Neural progenitor cell (in vitro differentiated cells): ENCODE measurements at places on chromosomes 7 and 10. TPM values are rescaled to one million over a fixed set of nuclear protein-coding genes. Genes with fewer than 3 reads are reported as not detected.
A peak's percentile ranks its signal among the peaks of the same experiment; 100 is the strongest.

DNA sequence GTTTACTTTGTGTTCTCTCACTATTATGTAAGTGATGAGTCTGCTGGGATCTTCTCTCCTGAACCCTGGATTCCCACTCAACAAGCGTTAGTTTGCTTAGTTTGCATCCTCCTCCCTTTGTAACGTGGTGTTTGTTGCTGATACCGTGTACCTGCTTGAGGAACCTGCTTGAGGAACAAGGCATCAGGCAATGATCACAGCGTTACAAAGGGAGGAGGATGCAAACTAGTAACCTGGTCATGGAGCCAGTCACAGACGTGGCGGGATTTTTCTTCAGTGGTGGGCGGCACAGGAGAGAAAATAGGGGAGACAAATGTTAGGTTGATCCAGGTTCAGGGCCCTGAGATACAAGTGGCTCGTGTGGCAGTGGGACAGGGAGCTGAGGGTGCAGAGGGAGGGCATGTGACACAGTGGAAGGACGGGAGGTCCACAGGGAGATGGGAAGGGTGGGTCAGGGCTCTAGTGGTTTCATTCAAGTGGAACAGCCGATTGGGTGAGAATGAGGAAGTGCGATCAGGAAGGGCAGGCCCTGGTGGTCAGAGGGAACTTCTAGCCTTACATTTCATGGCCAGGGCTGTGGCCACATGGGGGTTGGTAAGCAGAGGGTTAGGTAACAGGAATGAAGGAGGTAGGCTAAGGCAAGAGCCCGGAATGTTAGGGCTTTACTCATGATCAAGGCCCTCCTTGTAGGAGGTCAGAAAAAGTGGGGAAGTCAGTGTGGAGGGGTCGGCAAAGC is 38.0 kb downstream of the SNX10 start:
- DNase-seq, result no peak
- H3K36me3 ChIP-seq, result no peaks in the 10 kb centered on the region
- no peak overlapping the region for H3K27ac ChIP-seq
- no peak overlapping the region for H3K4me3 ChIP-seq

DNA sequence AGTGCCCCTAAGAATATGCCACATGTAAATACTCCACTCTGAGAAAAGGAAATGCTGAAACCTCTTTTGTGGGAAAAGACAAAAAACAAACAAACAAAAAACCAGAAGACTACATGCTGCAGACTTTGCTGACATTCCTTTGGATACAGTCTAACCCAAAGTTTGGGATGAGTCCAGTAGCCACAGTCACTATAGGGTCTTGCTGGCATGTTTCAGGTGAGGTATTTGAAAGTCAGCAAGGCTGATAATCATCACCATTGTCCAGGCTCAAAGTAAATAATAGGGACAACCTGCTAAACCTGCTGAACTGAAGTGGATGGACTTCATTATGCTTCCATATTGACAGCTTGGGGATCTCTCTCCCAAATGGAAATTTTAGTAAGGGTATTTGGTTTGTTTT is 1087.0 kb upstream of the LRRTM3 start:
- no peaks in the 10 kb centered on the region for H3K4me1 ChIP-seq
- no peak overlapping the region for H3K4me3 ChIP-seq
- H3K27me3 ChIP-seq, result no peaks in the 10 kb centered on the region

- H3K27ac ChIP-seq, result peak overlapping the region; percentile 36
- H3K4me1 ChIP-seq, result peaks cover 13% of the 10 kb centered on the region
- DNase-seq, result peak; percentile 68
- no peaks in the 10 kb centered on the region for H3K27me3 ChIP-seq
- H3K36me3 ChIP-seq, result no peaks in the 10 kb centered on the region
- H3K4me3 ChIP-seq, result no peak overlapping the region
Measured at GRCh38 chr7:24656608-24657007, 83.4 kb downstream of the PALS2 start.

GRCh38 chr7:25429731-25430130 is 201.4 kb upstream of the NPVF start:
- no peak overlapping the region for H3K27ac ChIP-seq
- no peak for DNase-seq
- H3K36me3 ChIP-seq, result no peaks in the 10 kb centered on the region
- H3K4me3 ChIP-seq, result no peak overlapping the region
- no peaks in the 10 kb centered on the region for H3K27me3 ChIP-seq

SLC18A2 gene
- total RNA-seq, result 0.88 and 1.6 TPM in 2 replicates

GIMAP1 gene
- total RNA-seq, result not detected in 2 replicates

NPFFR1 gene
- 0.06 TPM in 1 of 2 replicates, not detected in the other for total RNA-seq

SEMA3E gene
- 2.0 and 5.5 TPM in 2 replicates for total RNA-seq

- no peaks in the 10 kb centered on the region for H3K36me3 ChIP-seq
- no peak overlapping the region for H3K27ac ChIP-seq
- H3K4me1 ChIP-seq, result peaks cover 32% of the 10 kb centered on the region
- peak overlapping the region; percentile 66 for H3K4me3 ChIP-seq
Measured at GRCh38 chr10:81875467-81876252, 666 bp downstream of the NRG3 start.

NFE2L3 gene
- total RNA-seq, result 6.2 and 6.9 TPM in 2 replicates

OR2A12 gene
- total RNA-seq, result not detected in 2 replicates

BRI3 gene
- total RNA-seq, result 22.2 and 26.4 TPM in 2 replicates

DNA sequence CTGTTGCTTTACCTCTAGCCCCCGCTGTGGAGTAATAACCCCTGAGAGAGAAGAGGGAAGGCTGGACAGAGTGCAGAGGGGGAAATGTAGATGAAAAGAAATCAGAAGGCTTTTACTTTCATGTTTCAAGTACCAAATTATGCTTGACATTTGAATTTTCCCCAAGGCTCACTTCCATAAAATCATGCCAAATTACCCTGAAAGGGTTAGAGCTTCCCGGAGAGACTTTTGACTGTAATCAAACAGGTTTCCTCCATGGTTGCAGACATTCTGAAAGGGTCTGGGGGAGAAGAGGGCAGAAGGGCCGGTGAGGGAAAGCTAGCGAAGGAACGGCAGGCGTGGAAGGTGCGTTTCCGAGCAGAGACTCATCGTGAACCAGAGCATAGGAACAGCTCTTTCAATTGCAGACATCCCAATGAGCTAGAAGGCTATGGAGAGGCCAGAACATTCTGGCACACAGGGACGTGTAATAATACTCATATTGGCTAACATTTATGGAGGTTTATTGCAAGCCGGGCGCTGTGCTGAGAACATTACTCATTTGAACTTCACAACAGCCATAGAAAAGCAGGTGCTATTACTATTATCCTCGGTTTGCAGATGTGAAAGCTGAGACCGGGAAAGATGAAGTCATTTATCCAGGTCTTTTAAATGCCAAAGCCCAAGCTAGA is 620.8 kb upstream of the AUTS2 start:
- H3K27me3 ChIP-seq, result no peaks in the 10 kb centered on the region
- H3K27ac ChIP-seq, result no peak overlapping the region
- no peak for DNase-seq
- H3K4me1 ChIP-seq, result peaks cover 13% of the 10 kb centered on the region
- H3K4me3 ChIP-seq, result no peak overlapping the region

DNA sequence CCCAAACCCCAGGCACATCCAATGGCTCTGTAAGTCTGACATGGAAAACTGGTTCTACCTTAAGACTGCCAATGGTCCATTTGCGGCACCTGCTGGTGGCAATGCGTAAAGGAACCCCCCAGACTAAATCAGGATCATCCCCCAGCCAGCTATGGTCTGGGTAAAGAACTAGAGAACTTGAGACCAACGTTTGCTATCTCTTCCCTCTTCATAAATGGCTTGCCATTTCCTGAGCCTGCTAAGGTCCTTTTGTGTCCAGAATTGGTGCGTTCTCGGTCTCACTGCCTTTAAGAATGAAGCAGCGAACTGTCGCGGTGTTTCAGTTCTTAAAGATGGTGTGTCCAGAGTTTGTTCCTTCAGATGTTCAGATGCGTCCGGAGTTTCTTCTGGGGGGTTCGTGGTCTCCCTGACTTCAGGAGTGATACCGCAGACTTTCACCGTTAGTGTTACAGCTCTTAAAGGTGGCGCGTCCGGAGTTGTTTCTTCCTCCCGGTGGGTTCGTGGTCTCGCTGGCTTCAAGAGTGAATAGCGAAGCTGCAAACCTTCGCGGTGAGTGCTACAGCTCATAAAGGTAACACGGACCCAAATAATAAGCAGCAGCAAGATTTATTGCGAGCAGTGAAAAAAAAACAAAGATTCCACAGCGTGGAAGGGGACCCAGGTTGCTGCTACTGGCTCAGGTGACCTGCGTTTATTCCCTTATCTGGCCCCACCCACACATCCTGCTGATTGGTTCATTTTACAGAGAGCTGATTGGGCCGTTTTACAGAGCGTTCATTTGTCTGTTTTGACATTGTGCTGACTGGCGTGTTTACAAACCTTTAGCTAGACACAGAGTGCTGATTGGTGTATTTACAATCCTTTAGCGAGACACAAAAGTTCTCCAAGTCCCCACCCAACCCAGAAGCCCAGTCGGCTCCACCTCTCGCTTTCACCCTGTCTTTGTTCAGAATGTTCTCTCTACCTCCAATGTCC is 95.4 kb downstream of the ELMO1 start:
- no peak overlapping the region for H3K4me3 ChIP-seq
- peaks cover 21% of the 10 kb centered on the region for H3K4me1 ChIP-seq
- H3K27me3 ChIP-seq, result no peaks in the 10 kb centered on the region
- H3K27ac ChIP-seq, result no peak overlapping the region
- H3K36me3 ChIP-seq, result no peaks in the 10 kb centered on the region

TEX47 gene
- not detected in 2 replicates for total RNA-seq

DNA sequence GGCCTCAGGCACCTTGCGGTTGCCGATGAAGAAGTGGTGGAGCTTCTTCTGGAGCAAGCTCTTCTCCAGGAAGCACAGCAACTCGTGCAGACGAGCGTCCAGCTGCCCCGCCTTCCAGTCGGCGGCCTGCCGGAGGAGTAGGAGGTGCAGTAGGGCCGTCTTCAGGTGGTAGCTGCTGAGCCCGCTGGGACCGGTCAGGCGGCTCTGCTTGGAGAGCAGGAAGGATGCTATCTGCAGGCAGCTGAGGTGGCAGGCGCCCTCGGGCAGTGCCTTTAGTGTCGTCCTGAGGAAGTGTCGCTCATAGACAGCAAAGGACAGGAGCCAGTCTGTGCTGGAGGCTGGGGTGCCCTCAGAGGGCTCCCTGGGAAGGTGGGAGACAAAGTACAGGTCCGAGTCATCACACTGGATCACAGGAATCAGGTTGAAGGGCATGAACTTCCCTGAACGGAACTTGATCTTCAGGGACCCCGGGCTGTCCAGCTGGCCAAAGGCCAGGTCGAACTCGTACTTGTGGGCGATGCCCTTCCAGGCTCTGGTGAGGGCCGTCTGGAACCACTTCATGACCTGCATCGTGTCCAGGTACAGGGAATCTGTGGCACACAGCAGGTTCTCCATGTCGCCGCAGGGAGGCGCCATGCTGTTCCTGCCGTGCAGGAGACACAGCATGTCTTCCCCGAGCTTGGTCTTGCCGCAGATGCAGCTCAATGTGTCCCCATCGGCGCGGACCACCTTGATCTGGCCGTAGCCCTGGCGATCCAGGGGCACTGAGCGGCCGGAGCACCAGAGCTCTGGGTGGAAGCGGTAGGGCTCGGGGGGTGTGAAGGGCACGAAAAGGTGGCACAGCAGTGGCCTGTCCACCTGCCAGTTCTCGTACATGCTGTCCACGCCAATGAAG is 23.4 kb downstream of the ITPRIP start:
- no peaks in the 10 kb centered on the region for H3K36me3 ChIP-seq
- no peak overlapping the region for H3K27ac ChIP-seq
- no peak overlapping the region for H3K4me3 ChIP-seq
- peaks cover 18% of the 10 kb centered on the region for H3K4me1 ChIP-seq
- DNase-seq, result no peak

STEAP4 gene
- not detected in 2 replicates for total RNA-seq

- no peaks in the 10 kb centered on the region for H3K27me3 ChIP-seq
- no peak overlapping the region for H3K27ac ChIP-seq
- no peak overlapping the region for H3K4me3 ChIP-seq
- no peak for DNase-seq
Measured at GRCh38 chr10:33376476-33376875, 42.0 kb upstream of the NRP1 start.

DNA sequence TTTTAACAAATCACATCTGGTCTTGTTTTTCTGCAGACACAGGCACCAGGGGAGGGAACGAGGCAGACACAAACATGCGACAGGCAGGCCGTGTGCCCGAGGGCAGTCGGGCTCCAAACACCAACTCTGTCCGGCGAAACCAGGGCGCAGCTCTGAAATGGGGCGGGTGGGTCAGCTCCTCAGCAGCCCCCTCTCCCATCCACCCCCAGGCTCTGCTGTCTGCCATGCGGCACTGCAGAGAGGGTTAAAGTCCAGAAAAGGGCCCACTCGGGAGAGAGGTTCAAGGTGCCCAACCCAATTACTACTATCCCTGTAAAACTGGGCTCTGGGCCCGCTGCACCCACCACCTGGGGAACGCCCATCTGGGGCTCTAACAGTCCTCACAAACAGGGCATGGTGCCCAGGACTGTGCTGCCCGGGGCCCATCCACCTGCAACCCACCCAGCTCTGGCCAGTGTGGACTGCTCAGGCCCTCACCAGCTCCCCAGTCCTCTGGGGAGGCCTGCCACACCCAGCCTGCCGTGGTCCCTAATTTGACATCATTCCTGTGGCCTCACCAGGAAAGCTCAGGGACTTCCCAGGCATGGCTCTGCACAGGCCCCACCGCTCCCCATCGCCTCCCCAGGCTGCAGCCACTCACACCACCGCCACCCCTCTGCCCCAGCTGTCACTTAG is 18.7 kb downstream of the YKT6 start:
- no peak overlapping the region for H3K27ac ChIP-seq
- H3K4me3 ChIP-seq, result no peak overlapping the region
- no peak for DNase-seq
- no peaks in the 10 kb centered on the region for H3K36me3 ChIP-seq
- no peaks in the 10 kb centered on the region for H3K27me3 ChIP-seq

BTRC gene
- total RNA-seq, result 23.5 and 25.4 TPM in 2 replicates

DNA sequence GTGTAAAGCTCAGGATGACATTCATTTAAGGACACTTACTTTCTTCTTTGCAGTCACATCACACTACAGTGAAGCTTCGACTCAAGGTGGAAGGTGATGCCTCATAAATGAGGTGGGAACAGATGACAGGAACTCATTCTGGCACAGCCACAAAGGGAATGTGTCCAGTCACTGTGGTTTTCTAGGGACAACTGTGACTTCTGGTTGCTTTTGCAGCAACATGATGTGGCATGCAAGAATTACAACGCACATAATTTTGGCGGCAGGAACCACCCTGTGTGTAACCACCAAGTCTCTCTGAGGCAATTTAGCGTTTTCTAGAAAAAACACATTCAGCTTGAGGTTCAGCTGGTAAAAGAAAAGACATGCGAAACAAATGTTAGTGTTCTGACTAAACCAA is 32.0 kb upstream of the FERD3L start:
- H3K4me3 ChIP-seq, result no peak overlapping the region
- no peak for DNase-seq
- no peaks in the 10 kb centered on the region for H3K4me1 ChIP-seq
- no peak overlapping the region for H3K27ac ChIP-seq
- no peaks in the 10 kb centered on the region for H3K36me3 ChIP-seq

MKI67 gene
- total RNA-seq, result 65.8 and 71.3 TPM in 2 replicates

GRCh38 chr10:5450605-5451384 is 38.4 kb downstream of the NET1 start:
- no peak for DNase-seq
- H3K36me3 ChIP-seq, result peaks cover 31% of the 10 kb centered on the region
- H3K4me3 ChIP-seq, result no peak overlapping the region
- H3K27ac ChIP-seq, result no peak overlapping the region
- H3K27me3 ChIP-seq, result no peaks in the 10 kb centered on the region
- H3K4me1 ChIP-seq, result peaks cover 25% of the 10 kb centered on the region

C10orf143 gene
- 1.1 and 1.6 TPM in 2 replicates for total RNA-seq
